Fibroblast of pulmonary artery (primary cell): ENCODE measurements at places on chromosomes 1 and 21.
A peak's percentile ranks its signal among the peaks of the same experiment; 100 is the strongest.

GRCh38 chr1:190373705-190374336 is 103.8 kb downstream of the BRINP3 start:
- DNase-seq: peak; percentile 49

GRCh38 chr1:86377341-86377740 is 18.8 kb downstream of the ODF2L start:
- DNase-seq: no peak

GRCh38 chr1:22383526-22384294 is 67.9 kb upstream of the ZBTB40 start:
- no peak for DNase-seq

- no peak for DNase-seq
Measured at GRCh38 chr1:117825414-117825813, 104.0 kb downstream of the GDAP2 start.

DNA sequence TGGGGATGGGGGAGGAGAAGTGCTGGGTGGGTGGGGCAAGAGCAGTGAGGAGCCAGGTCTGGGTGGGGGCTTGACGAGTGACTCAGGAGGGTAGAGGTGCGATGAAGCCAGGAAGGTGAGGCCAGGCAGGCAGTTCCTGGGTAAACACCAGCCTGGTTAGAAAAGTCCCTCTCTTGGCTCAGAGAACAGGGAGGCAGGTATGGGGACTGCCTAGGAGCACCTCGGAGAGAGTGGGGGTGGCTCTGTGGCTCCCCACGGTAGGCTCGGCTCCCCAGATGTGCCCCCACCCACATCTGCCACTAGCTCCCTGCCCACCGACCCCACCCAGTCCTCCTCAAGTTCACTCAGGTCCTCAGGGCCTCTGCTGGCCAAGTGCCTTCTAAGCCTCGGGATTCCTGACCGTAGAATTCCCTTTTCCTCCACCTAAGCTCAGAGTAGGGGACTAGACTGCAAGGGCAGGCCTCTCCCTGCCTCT is 1.2 kb downstream of the HSPG2 start:
- DNase-seq: no peak

DNA sequence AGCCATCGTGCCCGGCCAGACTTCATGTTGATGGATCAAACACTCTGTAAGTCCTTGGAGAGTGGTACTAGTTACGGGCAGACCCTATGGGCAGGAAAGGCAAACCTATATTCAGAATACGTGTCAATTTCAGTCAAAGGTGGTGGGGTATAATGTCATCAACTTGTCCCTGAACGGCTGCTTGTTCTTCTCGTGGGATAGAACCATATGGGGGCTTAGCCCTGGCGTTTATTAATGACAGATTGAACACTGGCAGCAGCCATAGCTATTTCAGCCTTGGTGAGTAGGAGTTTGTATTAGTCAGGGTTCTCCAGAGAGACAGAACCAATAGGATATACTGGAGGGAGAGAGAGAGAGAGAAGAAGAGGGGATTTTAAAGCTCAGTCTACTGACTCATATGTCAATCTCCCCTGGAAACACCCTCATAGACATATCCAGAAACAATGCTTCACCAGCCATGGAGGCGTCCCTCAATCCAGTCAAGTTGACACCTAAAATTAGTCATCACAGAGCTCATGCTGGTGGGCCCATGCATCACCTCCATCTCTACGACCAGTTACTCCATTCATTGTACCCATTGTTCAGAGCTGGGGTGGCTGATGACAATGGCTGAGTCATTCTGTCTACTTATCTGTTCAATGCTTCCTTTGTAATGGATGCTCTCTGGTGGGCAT is 16.1 kb upstream of the AQP10 start:
- no peak for DNase-seq

DNA sequence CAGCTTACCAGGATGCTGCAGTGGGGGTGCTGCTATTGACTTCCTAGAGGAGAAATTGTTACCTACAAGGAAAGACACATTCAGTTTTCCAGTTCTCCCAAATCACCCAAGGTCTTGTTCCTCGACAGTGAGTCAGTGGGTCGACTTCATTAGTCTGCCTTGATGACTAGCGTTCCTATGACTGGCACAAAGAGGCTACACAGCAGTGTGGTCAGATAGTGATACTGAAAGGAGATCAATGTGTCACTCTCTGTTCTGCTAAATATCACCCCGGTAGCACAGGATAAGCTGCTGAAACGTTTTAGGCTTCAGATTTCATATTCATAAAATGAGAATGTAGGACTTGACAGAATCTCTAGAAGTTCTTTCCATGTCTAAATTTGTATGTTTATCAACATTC is 357.4 kb downstream of the LMX1A start:
- no peak for DNase-seq

DNA sequence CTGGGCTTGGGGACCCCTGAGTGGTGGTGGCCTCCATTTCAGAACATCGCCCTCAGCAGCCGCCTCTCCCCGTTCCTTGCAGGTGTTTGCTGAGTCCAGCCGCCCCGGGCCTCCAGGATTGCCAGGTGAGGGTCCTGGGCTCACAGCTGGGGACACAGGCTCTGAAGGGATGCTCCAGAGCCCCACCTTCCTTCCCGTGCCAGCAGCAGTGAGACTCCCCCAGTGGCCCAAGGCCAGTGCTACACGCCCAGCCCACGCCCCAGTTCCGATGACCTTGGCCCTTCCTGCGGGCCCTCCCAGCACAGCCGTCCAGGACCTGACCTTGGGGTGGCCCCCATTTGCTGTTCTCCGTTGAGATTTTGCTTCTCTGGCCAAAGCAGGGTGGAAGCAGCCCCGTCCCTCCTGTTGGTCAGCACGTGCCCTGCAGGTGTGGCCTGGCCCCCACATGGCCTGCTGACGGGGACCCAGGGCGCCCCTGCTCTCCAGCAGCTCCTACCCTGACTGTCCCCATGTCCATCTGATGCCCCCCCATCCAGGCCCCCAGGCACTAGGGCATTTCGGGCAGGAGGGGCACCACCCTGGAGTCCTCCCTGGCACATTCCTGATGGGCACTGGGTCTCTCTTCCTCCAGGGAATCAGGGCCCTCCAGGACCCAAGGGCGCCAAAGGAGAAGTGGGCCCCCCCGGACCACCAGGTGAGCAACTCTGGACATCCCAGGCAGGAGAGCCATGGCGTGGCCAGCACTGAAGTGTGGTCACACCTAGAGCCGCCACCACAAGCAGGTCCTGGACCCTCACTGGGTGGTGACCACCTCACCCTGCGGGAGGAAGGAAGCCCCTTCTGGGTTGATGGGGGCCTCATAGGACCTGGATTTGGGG is 45.0 kb downstream of the SLC19A1 start:
- no peak for DNase-seq

DNA sequence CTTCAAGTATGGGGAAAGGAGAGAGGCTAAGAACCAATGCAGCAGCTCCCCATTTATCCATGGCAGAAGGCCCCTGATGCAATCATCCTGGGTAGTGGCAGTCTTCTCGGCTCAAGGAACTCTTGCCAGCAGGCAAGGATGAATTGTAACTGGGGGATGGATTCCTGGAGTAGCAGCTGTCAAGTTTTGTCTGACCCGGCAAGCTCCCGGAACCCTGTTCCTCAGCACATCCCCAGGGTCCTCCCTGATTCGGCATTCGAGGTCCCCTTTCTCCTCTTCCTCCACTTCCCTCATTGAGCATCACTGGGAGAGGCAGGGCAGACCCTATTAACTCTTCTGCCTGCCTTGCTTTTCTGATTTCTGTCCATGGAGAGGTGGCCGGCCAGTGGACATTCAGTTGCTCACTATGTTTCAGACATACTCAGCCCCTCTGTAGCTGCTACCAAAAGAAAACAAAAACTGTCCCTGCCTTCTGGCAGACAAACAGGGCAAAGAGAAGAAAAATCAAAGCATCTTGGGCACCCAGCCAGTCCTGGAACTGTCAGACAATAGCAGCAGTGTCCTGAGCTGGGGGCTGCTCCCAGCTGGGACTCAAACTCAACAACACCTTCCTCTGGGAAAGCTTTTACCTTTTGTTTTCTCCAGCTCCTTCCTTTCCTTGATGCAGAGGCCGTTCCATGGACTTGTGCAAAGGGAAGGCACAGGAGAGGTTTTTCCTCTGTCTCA is 5.6 kb upstream of the PTCH2 start:
- peak; percentile 36 for DNase-seq

GRCh38 chr21:45262616-45263015 is 25.1 kb downstream of the POFUT2 start:
- no peak for DNase-seq

DNA sequence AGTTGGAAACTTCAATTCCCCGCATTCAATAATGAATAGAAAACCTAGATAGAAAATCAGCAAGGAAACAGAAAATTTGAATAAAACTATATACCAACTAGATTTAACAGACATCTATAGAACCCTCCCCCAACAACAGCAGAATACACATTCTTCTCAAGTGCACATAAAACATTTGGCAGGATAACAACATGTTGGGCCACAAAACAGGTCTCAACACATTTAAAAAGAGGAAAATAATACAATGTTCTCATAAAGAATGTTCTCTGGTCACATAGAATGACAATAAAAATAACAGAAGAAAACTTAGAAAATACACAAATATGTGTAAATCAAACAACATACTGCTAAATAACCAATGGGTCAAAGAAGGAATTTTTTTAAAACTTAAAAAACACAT is 24.9 kb downstream of the ITGB3BP start:
- no peak for DNase-seq

- no peak for DNase-seq
Measured at GRCh38 chr1:75731881-75732280, 7.4 kb downstream of the ACADM start.

GRCh38 chr1:86104606-86105532 is 51.7 kb downstream of the COL24A1 start:
- no peak for DNase-seq

DNA sequence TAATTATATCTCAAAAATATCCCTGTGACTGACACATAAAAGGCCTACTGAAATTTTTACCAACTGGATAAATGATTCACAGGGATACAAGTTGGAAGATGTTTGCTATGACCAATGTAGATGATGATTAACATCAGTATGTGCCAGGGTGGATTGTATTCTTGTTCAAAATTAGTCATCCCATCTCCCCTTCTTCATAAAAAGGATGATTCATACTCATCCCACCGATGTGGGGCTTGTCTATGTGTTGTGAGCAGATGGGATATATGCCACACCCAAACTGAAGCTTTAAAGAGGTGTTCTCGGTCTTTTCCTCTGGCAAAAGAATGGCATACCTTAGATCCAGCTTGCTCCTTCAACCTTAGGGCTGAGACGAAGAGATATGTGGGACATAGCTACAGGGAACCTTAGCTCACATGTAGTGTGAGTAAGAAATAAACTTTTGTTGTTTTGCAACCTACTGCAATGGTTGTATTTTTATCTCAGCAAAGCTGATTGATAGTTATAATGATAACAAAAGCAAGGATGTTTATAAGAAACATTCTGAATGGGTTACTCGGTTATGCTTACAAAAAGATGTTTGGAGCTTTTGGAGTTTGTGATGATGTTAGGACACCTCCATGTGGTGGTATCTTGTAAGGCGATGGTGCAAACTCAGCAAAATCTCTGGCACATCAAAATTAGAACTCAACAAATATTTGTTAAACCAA is 29.4 kb downstream of the SPATA17 start:
- peak; percentile 66 for DNase-seq

DNA sequence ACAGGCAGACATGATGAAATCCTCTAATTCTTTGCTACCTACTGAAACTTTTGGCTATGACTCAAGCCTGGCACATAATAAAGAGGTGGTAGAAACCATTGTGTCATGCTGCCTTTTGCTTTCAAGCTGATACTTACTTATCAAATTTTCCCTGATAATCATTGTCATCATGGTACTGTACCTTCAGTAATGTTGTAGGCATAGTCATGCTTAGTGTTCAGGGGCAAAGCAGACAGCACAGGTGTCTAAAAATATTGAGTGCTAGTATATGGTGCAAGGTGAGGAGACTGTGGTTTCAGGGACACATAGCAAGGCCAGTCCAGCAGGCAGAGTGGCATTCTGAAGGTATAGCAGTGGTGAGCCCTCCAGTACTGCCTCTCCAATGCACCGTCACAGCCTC is 226.9 kb upstream of the DEPDC1 start:
- DNase-seq: no peak

- peak; percentile 16 for DNase-seq
Measured at GRCh38 chr1:28087614-28088167, 719 bp downstream of the EYA3 start.

- no peak for DNase-seq
Measured at GRCh38 chr1:182146286-182146685, 84.8 kb upstream of the ZNF648 start.

DNA sequence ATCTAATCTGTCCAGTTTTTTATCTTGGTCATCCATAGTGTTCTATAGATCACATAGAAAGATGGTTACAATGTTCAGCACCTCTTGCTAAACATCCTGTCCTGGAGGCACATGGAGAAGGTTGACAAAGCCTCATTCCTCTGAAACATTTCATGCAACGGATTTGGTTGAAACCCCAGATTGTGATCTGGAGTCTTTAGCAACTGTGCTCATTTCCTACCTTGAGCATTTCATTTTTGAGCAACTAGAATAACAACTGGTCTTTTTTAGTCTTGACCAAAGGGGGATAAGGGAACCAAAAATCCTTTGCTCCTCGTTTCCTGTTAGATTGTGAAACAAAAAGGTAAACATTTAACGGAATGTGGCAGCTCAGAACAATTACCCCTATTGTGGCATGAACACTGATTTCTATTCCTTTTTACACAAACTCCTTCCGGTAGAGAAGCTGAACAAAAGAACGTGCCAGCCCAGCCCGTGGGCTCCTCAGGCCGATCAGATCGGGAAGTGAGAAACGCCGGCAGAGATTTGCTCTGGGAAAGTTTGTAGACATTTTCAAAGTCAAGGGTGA is 94.7 kb upstream of the ERRFI1 start:
- DNase-seq: peak; percentile 83
